Stimulated activated CD4-positive, alpha-beta T cell treated with anti-CD3 and anti-CD28 coated beads, Interleukin-2, amount 100 ng/mL, for 24 hours (primary cell): ENCODE measurements at places on chromosomes 5 and 9.

DNA sequence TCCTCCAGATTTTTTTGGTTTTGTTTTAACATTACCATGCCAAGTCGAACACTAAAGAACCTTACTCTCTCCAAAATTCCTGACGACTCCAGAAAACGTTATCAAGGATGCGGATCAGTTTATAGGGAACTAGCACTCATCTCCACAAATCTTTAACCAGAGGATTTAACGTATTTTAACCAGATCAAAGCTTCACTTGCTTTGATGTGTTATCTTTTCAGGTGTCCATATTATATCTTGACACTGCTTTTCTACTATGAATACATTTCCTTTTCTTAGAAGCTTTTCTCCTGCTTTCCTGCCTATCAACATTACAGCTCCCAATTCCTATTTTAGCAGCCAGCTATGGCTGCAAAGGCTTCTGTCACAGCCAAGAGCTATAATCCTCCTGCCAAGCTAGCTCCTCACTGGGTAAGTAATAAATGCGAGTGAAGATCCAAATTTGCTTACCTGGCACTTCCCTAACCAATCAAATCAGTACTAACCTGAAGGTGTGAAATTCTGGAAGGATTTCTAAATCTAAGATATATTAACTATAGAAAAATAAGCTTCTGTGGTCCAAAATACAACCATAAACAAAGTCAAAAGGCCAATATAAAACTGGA lies 60.2 kb downstream of the CDC14B start:
- no peak for DNase-seq

- DNase-seq, result no peak
These were observed 152.6 kb upstream of the FST start for GRCh38 chr5:53327811-53328334.

GRCh38 chr9:133666387-133666786 lies 30.2 kb downstream of the DBH start:
- no peak for DNase-seq

DNA sequence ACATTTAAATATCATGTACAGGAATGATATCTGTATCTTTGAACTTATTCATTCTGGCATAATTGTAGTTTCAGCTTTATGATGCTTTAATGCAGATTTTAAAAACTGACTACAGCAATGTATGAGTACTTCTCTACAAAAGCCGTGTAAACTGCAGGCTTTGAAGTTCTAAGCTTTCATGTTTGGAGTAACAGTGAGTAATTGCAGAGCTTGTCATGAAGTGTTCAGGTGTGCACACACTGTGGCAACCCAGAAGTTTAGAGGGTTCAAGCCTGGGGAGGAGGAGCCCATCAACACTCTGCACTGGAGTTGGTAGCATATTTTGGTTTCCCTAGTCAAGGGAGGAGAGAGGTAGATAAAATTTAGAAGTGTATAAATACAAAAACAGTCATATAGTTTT lies 130.9 kb downstream of the CD180 start:
- no peak for DNase-seq

GRCh38 chr5:44646016-44646415 lies 162.7 kb upstream of the MRPS30 start:
- DNase-seq, result no peak

DNA sequence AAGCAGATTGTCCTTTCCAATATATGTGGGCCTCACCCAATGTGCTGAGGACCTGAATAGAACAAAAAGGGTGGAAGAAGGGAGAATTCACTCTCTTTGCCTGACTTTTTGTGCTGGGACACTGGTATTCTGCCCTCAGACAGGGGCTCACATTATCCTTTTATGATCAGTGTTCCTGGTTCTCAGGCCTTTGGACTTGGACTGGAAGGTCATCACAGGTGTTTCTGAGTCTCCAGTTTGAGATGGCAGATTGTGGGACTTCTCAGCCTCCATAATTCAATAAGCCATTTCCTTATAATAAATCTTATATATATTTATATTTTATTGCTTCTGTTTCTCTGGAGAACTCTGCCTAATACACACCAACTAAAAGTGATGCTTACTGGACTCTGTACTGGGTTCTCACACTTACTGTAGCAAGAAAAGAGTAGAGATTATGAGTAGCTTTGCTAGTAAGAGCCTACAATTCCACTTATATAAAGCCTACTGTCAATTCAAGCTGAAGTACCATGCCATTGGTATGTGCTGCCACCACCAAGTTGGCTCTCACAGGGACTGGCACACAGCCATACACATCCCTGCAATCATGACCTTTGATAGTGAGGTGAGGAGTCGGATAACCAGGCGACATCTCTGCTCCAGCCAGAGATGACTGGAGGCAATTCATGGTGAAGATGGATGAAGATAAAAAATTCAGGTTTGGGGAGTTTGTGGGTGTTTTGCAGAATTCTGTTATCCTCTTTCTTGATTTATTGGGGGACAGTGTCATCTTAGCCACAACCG lies 130.7 kb upstream of the NR3C1 start:
- DNase-seq, result no peak

- no peak for DNase-seq
These were observed 23.6 kb downstream of the SCAI start for GRCh38 chr9:125119643-125120286.

DNA sequence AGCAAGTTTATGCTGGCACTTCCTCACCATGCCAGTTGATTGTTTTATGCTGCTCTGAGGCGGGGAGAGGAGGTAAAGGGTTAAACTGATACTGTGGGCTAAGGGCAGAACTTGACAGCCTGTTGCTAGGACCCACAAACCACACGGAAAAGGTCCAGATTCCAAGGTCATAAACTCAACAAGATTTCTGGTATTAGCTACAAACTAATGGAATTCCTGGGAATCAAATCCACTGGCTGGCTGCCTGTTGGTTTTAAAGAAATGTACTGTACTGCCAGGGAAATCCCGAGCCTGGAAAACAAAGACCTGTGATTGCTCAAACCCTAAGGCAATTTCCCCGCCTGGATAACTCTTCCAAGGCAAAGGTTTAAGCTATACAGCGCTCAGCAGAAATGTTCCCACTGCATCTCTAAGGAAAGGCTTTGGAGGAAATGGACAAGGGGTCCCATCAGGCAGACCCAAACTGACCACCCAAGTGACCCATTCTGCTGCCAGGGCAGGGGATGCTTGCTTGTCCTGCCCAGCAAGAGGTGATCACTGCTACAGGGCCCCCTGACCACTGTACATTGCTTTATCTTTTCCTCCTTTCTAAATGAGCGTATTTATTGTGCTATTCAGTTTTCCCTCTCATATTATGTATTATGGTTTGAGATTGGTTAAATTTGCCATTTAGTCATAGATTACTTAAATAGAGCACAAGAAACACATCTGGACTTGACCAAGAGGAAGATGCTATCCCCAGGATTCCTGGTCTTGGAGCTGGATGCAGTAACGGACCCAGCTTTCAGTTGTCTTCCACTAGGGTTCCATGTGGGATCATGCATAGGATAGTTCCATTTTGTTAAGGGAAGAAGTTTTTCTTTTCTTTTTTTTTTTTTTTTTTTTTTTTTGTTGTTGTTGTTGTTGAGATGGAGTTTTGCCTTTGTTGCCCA lies 124.3 kb downstream of the SUSD1 start:
- no peak for DNase-seq

DNA sequence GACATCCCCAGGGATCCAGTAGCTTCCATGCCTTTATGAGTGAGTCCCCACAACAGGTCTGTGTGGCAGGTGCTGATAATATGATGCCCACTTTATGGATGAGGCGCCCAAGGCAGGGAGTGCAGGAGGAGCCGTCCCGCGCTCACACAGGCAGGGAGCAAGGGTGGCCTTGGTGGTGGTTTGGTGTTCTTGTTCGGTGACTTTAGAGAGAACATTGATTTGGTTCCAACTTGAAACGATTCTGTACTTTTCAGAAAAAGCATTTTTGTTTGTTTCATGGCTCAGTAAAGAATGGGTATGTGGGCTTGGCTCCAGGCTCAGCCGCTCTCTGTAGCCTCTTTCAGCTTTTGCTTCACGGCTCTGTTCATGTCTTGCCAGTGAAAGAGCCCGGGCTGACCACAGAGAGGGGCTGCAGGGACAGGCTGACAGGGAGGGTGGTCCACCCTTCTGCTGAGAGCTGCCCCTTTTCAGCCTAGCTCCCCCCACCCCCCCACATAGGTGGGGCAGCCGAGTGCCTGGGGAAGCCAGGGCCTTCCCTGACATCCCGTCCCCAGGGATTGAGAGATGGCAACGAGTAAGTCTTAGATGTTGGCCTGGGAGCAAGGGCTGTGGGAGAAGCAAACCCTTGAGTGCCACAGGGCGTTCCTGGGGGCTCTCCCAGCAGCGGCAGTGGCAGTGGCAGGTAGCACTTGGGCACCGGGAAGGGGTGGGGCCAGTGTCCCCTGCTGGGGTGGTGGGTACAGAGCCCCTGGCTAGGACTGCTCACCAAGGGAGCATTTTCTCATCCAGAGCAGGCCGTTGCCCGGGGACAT lies 28.0 kb downstream of the NCS1 start:
- no peak for DNase-seq

GRCh38 chr5:107215611-107216010 lies 455.1 kb downstream of the EFNA5 start:
- no peak for DNase-seq

DNA sequence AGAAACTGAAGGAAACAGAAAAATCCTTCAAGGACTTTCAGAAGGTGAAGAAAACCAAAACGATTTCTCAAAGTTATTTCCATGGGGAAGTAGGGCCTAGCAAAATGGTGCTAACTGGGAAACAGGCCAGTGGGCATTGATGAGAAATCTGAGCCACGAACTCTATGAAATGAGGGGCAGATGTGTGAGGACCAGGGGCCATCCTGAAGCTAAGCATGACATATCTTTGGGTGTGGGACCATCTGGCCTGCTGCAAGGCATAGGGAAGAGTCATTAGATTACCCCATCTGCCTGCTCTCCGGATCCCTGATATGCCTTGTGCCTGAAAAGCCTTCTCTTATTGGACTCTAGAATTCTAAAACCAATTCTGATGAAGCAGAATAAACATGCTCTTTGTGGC lies 143.8 kb downstream of the PALM2AKAP2 start:
- DNase-seq, result no peak

- DNase-seq, result no peak
These were observed 40.8 kb upstream of the ROPN1L start for GRCh38 chr5:10400831-10401230.
